ENCODE measurements at places on chromosomes 12 and 14.

DNA sequence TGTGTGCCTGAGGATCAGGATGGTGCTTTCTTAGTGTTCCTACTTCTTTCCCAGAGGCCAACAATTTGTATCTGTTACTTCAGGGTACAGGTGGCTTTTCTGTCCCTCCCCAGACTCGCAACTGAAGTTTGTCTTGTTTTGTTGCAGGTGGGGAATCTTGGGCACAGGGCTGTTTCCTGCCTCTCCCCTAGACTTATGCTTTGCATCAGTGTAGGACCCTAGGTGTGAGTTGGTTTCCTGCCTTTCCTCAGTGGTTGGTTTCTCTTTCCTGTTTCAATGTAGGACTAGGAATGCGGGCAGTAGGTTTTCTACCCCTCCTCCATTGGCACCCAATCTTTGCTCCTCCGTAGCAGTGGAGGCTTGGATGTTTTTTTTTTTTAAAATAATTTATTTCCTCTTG is 87.0 kb downstream of the TRMT5 start:
- no peak for DNase-seq

DNA sequence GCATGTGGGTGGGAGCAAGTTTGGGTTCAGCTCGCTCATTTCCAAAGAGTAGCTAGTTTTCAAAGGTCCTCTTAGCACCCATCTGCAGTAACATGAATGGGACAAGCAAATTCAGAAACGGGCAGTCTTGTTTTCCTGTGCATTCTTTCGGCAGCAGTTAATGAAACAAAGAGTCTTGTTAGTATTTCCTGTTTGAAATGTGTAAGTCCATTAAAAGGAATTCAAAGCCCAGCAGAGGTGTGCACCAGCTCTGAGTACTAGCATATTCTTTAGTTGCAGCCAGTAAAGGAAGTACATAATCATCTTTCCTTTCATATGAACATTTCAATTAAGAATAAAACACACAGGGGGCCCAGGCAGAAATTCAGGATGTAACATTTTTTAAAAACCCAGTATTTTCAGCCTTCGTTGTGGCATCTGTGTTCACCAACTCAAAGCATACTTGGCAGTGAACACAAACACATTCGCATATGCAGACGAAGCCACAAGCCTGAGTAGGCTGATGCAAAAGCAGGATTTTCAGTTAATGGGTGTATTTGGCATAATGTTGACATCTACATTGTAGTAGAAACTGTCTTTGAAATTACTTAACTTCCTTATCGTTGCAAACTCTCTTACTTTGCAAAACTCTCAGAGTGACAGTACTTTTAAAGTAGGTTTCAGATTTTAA is 570.0 kb upstream of the FLRT2 start:
- no peak for DNase-seq

GRCh38 chr12:94560431-94561221 is 89.7 kb downstream of the TMCC3 start:
- no peak for DNase-seq

GRCh38 chr14:105015242-105015641 is 5.6 kb downstream of the CDCA4 start:
- DNase-seq, result no peak

DNA sequence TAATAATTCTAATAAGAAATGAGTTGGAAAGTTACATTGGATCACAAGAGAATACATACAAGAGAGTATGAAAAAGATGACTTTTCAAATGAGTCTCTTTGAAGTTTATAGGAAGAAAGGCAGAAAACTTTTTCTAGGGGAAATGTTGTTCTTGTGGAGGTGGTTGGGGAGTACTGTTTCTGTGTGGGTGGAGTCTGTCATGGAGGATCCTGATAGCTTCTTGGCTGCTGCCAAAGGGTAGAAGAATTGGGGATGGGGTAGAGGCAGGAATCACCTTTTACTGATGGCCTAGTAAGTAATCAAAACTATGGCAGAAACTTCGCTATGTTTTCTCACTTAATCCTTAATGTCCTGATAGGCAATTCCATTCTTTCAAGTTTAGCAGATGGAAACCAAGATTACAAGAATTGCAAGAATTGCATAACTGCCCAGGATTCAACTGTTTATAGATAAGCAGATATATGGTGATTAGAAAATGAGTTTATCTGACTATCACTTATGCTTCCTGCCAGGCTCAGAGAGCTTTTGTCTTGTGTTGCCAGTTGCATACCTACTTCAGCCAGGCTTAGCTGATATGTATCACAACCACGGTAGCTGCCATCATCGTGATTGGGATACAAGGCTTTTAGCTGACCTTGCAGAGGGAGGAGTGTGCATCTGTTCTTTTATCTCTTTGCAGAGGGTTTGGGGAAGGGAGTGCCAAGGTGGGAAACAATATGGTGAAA is 463.9 kb downstream of the TMTC2 start:
- DNase-seq, result no peak

DNA sequence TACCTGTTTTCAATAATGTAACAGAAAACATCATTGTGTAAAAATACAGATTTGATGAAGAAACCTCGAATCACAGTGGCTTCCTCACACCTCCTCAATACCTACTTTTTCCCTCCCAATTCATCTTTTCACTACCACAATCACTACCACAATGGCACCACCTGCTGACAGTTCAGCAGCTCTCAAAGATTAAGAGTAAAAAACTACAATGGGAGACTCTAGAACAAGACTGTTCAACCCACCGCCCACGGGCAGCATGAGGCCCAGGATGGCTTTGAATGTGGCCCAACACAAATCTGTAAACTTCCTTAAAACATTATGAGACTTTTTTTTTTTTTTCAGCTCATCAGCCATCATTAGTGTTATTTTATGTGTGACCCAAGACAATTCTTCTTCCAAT is 15.2 kb downstream of the MED6 start:
- DNase-seq, result no peak

GRCh38 chr14:95504135-95505029 is 12.1 kb downstream of the SYNE3 start:
- DNase-seq, result no peak

DNA sequence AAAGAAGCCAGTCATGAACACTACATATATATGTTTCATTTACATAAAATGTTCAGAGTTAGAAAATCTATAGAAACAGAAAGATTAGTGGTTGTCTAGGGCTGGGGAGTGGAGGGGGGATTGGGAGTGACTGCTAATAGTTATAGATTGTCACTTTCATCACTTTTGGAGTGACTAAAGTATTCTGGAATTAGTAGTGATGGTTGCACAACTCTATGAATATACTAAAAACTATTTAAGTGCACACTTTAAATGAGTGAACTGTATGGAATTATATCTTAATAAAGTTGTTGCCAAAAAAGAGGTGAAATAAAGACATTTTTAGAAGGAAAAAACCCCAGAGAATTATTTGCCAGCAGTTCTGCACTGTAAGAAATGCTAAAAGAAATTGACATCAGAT is 9.5 kb downstream of the CATSPERB start:
- no peak for DNase-seq

DNA sequence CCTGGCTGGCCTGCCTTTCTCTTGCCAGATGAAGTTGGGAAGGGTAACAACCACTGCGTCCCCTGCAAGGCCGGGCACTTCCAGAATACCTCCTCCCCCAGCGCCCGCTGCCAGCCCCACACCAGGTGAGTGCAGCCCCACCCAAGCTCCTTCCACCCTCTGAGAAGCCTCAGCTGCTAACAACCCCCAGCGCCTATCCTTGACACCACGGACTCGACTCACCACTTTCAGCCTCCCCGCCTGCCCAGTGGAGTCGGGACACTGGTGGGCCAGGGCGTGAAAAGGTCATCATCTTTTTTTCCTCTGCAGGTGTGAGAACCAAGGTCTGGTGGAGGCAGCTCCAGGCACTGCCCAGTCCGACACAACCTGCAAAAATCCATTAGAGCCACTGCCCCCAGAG is 2.1 kb downstream of the LTBR start:
- no peak for DNase-seq

DNA sequence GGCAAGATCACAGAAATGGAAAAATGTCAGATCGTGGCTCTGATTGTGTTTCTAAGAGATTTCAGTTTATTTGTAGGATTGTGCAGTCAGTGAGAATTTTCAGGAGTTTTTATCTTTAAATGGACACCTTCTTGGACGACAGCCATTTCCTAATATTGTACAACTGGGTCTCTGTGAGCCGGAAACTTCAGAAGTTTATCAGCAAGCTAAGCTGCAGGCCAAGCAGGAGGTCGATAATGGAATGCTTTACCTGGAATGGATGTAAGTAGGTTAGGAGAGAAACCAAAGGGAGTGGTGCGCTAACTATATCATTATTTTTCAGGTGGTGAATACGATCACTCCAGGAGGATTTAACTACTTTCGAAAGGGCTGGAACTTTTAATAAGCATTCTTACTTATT is 26.4 kb downstream of the APAF1 start:
- DNase-seq, result no peak

- DNase-seq, result no peak
These were observed 12.9 kb upstream of the TMEM263 start for GRCh38 chr12:106942775-106943174.

- no peak for DNase-seq
These were observed 121.7 kb upstream of the PRB2 start for GRCh38 chr12:11517080-11517479.

GRCh38 chr12:24553259-24553658 is 395.6 kb downstream of the BCAT1 start:
- no peak for DNase-seq

GRCh38 chr14:98931126-98931525 is 340.9 kb downstream of the BCL11B start:
- DNase-seq, result no peak

DNA sequence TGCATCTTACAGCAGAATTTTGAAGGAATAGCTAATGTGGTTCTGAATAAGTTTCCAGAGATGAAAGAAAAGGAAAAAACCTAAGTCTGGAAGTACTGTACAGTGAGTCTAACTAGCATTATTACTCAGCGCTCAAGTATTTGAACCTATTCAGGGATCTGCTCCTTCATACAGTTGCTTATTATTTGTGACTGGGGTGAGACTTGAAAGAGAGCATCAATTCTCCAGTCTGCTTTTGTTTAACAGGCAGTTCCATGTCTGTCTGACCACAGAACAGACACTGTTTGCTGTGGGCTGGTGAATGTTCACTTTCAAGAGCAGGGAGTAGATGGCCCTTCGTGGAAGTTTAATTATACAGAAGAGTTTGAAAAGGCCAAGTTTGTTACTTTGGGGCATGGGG is 9.3 kb downstream of the ETV6 start:
- no peak for DNase-seq

DNA sequence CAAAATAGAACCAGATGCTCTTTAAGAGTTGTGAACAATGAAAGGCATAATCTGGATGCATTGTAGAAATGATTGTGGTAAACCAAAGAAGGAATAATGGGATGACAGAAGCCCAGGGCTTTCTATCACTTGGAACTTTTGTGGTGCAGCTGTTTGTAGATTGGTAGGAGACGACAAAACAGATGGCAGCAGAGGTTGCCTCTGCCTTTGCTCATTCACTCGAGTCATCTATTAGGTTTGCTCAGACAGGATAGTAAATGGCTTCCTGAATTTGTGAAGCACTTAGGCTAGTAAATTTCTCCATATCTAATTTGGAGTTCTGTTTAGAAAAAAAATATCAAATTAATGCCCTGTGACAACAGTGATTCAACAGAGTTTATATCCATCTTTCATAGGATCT is 78.4 kb downstream of the FGD4 start:
- no peak for DNase-seq

DNA sequence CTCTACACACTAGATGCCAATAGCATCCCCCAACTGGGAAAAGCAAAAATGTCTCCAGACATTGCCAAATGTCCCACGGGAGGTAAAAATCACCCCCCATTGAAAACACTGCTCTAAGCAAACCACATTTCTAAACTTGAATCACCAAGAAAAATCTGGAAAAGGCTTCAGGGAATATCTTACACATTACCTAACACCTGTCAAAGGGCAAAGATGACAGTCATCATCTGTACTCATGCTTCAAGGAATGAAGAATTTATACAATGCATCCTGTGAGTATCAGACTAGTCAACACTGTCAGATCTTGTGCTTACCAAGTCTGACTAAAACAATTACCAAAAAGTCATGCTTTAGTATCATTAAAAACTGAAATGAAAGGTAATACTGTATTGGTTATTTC is 161.6 kb upstream of the SOX5 start:
- no peak for DNase-seq

DNA sequence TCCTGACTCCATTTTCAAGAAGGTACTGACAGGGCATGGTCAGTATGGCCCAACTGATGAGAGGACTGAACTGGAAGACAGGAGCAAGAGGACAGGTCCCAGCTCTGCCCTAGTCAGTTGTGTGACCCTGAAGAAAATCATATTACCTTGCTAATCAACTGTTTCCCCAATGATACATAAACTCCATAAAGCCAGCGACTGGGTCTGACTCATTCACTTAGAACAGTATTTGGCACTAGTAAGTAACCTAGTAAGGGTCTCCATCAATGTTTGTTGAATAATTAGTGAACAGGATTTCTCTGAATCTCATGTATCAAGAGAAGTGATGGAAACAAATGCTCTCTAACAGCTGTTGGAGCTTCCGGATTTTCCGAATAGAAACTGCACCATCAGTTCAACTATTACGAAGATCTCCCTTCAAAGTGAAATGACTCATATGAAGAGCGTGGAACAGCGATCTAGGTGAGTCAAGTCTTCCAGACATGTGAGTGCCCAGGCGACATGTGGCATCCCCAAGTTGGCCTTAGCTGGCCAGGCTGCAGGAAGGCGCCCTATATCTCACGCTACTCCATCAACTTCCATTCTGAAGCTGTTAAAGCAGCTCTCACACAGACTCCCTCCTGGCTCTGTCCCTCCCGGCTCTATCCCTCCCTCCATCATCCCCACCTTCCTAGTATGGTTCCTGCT is 94.5 kb downstream of the TTC7B start:
- DNase-seq, result no peak

- DNase-seq, result no peak
These were observed 62.2 kb downstream of the TSPAN11 start for GRCh38 chr12:30988646-30989286.

DNA sequence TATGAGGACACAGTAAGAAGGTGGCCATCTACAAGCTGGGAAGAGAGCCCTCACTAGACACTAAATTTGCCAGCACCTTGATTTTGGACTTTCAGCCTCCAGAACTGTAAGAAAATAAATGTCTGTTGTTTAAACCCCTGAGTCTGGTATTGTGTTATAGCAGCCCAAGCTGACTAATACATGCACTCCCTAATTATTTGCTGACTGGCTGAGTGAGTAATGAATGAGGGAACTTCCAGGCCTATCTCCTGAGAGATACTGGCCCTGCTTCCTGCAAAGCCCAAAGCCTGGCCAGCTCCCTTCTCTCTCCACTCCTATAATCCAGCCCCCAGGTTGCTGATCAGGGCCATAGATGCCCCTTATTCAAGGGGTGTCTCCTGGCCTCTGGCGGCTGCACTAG is 120.0 kb upstream of the NOS1 start:
- no peak for DNase-seq

- no peak for DNase-seq
These were observed 73.4 kb downstream of the C12orf42 start for GRCh38 chr12:103422328-103422727.

- no peak for DNase-seq
These were observed 306.2 kb upstream of the DIO3 start for GRCh38 chr14:101254805-101255764.

All from stimulated activated CD8-positive, alpha-beta memory T cell treated with anti-CD3 and anti-CD28 coated beads, Interleukin-7, amount 100 ng/mL, for 1 hour (primary cell).